ENCODE measurements at places on chromosomes 13 and 19.
A peak's percentile ranks its signal among the peaks of the same experiment; 100 is the strongest.

- no peak for DNase-seq
Observed at GRCh38 chr13:35016362-35017112, 74.5 kb downstream of the NBEA start.

DNA sequence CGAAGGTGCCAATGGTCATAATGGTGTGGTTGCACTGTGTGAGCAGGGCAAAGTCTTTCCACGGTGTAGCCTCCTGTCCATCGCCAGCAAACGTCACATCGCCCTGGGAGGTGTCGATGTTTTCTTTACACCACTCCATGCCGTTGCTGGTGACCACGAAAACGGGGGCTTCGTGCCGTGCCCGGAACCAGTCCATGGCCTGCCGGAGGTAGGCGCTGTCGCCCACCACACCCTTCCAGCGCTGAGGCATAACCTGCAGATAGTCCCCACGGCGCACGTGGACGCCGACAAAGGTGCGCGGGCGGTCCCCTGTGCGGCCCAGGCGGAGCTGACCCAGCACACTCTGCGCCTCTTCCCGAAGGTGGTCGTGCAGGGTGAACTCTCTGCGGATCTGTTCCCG lies 2.1 kb downstream of the FUT1 start:
- DNase-seq: no peak

GRCh38 chr13:33758113-33758512 lies 59.8 kb upstream of the RFC3 start:
- no peak for DNase-seq

GRCh38 chr19:50187937-50188336 lies 15.5 kb upstream of the MYH14 start:
- no peak for DNase-seq

DNA sequence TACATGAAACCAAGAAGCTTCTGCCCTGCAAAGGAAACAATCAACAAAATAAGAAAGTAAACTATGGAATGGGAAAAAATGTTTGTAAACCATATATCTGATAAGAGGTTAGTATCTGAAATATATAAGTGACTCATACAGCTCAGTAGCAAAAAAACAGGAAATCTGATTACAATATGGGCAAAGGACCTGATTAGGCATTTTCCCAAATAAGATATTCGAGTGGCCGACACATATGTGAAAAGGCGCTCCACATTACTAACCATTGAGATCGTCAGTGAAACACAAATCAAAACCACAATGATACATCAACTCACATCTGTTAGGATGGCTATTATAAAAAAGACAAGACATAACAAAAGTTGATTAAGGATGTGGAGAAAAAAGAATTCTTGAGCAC lies 2818.6 kb upstream of the PCDH20 start:
- peak; percentile 65 for DNase-seq

DNA sequence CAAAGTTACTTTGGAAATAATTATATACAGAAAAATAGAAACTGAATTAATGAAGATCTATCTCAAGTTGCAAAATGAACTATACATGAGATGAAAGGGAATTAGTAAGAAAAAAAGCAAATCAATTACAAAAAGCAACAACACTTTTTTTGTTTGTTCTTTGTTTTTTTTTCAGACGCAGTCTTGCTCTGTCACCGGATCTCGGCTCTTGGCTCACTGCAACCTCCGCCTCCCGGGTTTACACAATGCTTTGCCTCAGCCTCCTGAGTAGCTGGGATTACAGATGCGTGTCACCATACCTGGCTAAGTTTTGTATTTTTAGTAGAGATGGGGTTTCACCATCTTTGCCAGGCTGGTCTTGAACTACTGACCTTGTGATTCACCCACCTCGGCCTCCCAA lies 2.2 kb downstream of the ZNF415 start:
- DNase-seq: no peak

- no peak for DNase-seq
Observed at GRCh38 chr13:46076827-46077226, 24.3 kb upstream of the ZC3H13 start.

GRCh38 chr19:43774103-43774939 lies 6.5 kb downstream of the KCNN4 start:
- peak; percentile 58 for DNase-seq

DNA sequence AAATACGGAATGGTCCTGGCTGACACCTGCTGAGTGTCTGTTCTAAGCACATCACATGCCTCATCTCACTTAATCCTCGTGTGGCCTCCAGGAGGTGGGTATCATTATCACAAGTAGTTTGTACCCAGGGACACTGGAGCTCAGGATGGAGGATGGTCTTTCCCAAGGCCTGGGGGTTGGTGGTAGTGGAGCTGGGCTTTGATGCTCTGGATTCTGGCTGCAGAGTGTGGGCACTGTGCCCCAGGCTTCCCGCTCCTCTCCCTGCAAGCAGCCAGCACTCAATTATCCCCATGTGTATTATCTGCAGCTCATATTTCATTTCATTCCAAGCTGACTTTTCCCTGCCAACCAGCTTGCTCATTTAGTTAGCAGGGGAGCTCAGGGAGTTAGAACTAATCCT lies 52.1 kb downstream of the SIAH3 start:
- no peak for DNase-seq

DNA sequence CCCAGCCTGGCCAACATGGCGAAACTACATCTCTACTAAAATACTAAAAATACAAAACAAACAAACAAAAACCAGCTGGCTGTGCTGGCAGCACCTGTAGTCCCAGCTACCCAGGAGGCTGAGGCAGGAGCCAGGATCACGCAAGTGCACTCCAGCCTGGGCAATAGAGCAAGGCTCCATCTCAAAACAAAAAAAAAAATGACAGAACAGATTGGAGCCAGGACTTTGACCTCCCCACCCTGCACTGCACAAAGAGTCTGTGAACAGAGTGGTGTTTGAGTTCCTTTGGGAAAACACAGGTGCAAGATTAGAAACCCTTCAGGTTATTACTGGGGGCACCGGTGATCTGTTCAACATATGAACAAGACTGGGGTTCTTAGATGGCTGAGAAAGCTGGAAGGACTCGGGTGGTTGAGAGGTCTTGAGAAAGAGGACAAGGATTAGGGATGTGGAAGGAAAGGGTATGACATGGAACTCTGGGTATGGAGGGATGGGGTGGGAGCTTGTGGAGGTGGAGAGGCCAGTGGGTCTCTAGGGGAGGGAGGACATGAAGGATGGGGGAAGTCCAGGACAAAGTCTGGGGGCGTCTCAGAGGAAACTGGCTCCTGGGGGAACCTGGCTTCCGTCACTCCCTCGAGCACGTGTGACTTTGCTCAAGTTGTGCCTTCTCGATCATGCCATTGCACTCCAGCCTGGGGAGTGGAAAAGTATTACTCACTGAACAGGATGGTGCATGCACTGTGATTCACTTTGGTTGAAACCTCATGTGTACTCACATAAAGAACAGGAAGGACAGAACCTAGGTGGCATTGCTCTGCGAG lies 25.9 kb downstream of the RCN3 start:
- DNase-seq: peak; percentile 69

GRCh38 chr13:112851107-112852038 lies 117.6 kb upstream of the MCF2L start:
- DNase-seq: no peak

DNA sequence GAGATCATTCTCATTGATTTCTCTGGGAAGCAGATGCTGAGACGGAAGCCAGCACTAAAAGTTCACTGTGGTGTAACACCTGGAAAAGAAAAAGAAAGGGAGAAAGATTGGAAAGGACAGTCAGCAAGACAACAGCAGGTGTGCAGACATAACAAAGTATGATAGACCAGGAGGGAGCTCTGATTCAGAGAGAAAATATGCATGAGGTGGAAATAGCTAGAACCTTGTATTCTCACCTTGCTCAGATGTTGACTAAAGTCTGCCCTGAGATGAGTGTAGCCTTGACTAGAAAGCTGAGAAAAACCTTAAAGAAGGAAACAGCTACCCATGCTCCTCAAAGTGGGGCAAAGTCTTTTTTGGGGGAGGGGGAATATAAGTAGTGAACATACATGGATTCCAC lies 1711.8 kb downstream of the EFNB2 start:
- DNase-seq: no peak

DNA sequence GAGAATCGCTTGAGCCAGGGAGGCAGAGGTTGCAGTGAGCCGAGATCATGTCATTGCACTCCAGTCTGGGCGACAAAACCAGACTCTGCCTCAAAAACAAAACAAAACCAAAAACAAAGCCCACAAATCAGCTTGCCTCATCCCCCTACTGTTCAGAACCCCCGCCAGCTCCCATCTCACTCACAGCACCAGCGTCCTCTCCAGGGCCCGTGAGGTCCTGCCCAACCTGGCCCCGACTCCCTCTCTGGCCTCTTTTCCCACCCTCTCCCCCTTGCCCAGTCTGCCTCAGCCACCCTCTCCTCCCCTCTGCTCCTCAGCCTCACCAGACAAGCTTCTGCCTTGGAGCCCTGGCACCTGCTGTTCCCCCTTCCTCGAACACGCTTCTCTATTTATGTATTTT lies 3.8 kb downstream of the SLC8A2 start:
- DNase-seq: no peak

GRCh38 chr19:3784607-3785450 lies 1.4 kb downstream of the MATK start:
- no peak for DNase-seq

DNA sequence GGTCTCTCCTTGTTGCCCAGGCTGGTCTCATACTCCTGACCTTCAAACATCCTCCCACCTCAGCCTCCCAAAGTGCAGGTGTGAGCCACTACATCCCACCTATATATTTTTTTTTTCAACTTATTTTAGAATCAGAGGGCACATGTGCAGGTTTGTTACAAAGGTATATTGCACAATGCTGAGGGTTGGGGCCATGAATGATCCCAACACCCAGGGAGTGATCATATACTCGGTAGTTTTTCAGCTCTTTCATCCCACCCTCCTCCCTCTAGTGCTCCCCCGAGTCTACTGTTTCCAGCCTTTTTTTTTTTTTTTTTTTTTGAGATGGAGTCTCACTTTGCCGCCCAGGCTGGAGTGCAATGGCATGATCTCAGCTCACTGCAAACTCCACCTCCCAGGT lies 38.4 kb upstream of the ADGRE1 start:
- DNase-seq: no peak

- no peak for DNase-seq
Observed at GRCh38 chr13:27593267-27593666, 27.1 kb downstream of the LNX2 start.

DNA sequence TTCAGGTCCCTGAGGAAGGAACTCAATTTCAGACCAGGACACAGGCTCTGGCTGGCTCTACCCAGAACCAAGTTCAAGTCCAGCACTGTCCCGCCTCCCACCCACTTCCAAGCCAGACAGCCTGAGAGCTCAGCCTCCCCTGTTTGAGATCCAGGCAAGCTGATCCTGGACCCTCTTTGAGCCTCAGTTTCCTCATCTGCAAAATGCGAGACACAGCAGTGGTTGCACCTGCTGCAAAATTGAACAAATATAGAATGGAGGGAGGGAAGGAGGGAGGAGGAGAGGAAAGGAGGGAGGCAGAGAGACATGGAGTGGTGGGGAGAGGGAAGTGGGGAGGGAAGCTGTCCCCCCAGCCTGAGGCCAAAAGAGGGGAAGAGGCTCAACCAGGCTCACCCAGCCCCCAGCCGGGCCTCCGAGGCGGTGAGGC lies 751 bp downstream of the TMEM221 start:
- DNase-seq: no peak

DNA sequence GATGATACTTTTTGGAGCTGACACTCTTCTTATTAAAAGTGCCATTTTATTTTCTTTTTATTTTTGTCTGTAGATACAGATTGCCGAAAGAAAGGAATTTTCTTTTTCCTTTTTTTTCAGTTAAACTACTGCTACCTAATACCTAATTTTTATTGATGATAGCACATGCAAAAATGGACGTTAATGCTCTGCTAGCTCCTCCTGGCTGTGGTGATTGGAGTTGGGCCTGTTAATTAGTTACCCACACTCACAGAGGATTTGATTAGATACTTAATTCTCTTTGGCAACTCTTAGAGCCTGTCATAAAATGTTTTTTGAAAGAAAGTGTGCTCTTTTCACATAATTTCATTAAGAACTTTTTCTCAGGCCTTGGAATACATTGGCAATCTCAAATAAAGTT lies 366.8 kb downstream of the DCT start:
- DNase-seq: no peak

GRCh38 chr19:19226204-19226603 lies 14.4 kb downstream of the NCAN start:
- DNase-seq: no peak

DNA sequence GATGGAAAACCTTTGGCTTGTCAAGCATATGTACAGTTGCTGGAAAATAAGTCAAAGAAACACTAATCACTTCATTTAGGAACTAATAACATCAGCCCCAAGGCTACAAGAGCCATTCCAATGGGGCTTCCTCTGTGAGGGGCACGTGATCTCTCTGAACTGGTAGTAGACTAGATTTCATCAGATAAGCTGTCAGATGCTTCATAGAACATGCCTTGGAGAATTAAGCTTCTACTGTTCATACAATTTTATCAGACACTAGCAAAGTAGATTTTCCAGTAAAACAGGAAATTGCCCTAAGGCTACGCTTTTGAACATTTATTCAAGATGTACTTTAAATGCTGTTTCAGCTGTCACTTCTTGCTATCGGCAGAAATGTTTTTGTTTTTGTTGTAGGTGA lies 107.8 kb downstream of the EDNRB start:
- no peak for DNase-seq

DNA sequence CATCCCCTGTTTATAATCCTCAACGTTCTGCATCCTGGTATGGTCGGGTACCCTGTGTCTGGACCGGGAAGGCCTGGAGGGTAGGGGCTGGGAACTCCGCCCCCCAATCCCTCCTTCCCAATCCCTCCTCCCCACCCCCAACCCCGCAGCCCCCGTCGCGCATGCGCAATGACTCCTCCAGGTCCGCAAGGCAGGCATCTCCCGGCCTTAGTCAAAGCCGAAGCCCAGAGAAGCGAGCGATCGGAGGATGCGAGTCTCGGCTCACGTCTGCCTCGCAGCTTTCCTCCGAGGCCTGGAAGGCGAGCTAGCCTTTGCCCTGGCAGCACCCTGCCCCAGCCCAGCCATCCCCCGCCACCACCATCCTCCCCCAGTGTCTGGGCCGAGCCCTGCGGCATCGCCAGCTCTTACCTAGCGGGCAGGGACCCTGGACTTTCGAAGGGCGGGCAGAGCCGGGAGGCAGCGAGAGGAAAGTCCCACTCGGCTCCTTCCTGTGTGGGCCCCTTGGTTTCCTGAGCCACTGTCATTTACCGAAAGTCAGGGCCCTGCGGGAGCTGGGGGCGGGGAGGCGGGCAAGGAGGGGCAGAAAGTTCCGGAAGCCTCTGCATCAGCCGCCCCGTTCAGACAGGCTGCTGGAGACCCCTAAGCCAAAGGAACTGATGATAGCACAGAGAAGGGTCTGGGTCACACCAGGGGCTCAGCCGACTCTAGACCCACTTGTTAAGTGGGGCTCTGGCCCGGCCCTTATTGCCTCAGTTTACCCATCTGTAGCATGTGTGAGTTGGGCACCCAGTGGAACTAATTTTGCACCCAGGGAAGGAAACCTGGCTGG lies at the start of gene JAK3:
Gene JAK3 (minus strand): TSS at position 445 of the 829 bp plus-strand sequence. CDS start 3,565 bp downstream, outside the sequence.
- peak; percentile 46 for DNase-seq

DNA sequence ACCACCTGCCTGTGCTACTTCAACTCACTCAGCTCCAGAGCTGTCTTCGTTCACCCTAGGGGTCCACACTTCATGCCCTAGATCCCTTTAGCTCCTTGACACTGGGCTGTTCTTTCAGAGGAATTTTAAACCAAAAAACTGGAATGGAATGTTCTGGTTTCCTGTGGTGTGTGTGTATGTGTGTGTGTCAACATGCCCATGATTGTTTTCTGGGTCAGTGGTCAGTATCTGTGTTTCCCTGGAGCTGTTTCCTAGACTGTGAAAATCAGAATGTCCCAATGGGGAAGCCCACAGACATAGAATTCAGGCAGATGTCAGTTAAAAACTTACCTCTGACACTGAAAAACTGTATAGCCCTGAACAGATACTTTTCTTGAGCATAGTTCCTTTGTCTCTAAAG lies 1.3 kb downstream of the PMIS2 start:
- DNase-seq: no peak

GRCh38 chr19:40280608-40281221 lies 4.4 kb downstream of the AKT2 start:
- no peak for DNase-seq
